ENCODE measurements at places on chromosomes 12 and 14. TPM values are rescaled to one million over a fixed set of nuclear protein-coding genes. Genes with fewer than 3 reads are reported as not detected.

DNA sequence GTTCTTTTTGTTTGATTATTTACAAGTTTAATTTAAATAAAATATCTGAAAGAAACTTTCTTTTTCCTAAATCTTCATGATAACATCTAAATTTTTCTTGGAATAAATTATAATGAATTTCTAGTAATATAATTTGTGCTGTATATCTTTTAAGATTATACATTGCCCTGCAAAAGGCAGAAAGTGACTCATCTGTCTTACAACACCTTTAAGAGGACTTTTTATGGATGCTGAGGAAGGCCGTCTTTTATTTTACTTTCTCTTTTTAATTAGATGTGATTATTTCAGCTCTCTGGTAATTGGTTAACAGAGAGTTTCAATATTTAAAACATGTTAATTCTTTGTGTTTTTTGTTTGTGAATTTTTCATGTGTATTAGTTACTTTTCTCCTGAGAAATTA lies 598.4 kb downstream of the RPL10L start:
- peak; percentile 0 for DNase-seq

- DNase-seq = no peak
Measured at GRCh38 chr12:2453761-2454090, 341.0 kb upstream of the FKBP4 start.

GRCh38 chr14:73231981-73232851 lies 5.1 kb upstream of the PAPLN start:
- no peak for DNase-seq

DNA sequence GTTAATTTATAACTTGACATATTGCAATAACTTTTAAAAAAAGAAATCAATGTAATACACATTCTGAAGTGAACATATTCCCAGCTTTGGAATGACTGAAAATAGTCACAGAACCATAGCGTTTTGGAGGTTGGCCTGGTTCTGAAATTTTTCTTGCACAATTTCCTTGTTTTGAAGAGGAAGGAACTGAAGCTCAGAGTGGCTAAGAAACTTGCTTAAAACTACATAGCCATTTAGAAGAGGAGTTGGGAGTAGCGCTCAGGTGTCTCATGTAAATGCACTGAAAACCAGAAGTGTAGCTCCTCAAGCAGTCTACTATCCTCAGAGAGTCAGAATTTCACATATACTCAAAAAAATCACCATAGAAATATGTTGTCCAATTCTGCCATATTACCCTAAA lies 41.2 kb downstream of the SLC38A1 start:
- no peak for DNase-seq

- DNase-seq = no peak
Measured at GRCh38 chr12:11075642-11076041, 13.5 kb upstream of the TAS2R46 start.

DNA sequence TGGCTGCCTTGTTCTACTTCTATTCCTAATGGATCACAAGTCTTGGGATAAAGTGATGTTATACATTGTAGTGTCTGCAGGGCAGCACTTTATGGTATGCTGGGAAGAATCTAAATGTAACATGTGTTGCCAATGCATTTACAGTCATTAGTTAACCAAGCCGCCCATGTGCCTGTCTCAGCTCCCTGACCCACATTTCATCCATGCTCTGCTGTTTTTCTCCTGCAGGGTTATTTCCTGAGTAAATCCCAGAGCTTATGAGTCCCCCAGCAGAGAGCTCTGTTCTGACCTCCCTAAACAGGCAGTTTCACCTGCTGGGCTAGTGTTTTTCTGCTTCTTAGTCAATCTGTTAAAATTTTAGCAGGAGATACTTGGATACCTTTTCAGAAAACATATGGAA lies 4.4 kb upstream of the TMTC2 start:
- no peak for DNase-seq

Gene FOXG1
- 0.01 TPM for polyA plus RNA-seq

Gene GNB3
- polyA plus RNA-seq = 3.7 TPM

Gene PABPN1
- polyA plus RNA-seq = 152 TPM

Gene UNC79
- polyA plus RNA-seq = 0.01 TPM

Gene TAS2R8
- polyA plus RNA-seq = not detected
